ENCODE measurements at places on chromosomes 1 and 21. TPM values are rescaled to one million over a fixed set of nuclear protein-coding genes. Genes with fewer than 3 reads are reported as not detected.

The AIRE gene
- not detected for total RNA-seq

The SIK1 gene
- not detected for total RNA-seq

The MEF2D gene
- total RNA-seq: 11.7 TPM

The CRB1 gene
- 0.36 TPM for total RNA-seq

The ATP1A2 gene
- not detected for total RNA-seq

The SYPL2 gene
- not detected for total RNA-seq
